ENCODE measurements at places on chromosomes 11 and 22. TPM values are rescaled to one million over a fixed set of nuclear protein-coding genes. Genes with fewer than 3 reads are reported as not detected.
A peak's percentile ranks its signal among the peaks of the same experiment; 100 is the strongest.

- no peak for DNase-seq
Measured at GRCh38 chr11:19391652-19392051, 150.9 kb upstream of the E2F8 start.

DNA sequence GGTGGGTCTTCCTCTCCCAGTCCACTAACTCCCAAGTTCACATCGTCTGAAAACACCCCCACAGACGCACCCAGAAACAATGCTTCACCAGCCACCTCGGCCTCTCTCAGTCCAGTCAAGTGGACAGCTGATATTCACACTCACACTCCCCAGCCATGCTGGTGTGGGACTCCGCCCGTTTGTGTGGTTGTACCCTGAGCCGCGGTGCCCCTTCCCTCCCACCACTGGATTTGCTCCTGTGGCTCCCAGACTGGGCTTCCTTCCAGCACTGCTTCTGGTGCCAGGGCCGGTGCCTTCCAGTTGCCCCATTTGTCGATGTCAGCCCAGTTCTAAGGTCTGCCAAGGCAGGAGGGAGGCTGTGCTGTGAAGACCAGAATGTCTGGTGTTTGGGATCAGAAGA, 37.9 kb upstream of the PLET1 start:
- DNase-seq, result no peak

DNA sequence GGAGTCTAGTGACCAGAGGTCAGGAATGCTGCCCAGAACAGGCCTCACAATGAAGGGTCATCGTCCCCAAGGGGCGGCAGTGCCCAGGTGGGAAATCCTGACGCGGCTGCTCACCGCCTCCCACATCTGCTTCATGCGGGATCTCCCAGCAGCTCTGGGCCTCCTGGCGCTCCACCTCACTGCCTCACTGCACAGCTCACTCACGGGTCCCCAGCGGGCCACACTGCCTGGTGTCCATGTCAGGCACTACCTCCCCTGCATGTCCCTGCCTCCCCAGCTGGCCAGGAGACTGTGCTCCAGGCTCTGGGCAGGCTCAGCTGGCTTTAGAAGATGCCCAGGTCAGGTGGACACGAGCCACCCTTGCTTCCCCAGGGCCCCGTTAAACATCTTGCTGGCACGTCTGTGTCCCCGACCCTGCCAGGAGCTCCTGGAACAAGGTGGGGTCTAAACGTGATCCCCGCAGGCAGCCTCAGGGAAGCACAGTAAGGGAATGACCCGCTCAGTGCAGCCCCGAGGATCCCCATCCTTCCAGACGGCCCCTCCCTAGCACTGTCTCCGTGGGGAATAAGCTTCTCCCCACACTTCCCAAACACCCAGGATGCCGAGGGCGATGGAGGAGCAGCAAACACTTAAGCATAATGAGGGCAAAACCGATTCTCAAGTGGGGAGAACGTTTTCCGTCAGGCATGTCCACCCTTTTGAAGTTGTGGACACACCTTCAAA, 93.2 kb downstream of the TRMU start:
- no peak for DNase-seq

DNA sequence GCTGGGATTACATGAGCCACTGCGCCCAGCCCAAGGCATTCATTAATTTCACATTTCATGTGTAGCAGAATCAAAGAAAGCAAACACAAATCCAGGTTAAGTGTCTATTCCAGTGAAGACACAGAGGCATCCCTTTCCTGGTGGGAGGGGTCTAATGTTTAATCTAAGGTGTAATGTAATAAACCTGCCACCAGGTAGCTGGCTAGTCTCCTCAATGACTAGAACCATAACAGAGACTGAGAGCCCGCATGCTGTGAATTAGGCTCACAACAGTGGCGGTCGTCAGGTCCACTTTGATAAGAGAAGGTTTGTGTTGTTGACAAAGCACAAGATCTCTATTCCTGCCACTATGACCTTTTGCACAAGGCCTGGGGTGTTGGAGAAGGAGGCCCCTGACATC, 64.2 kb upstream of the ADA2 start:
- no peak for DNase-seq

DNA sequence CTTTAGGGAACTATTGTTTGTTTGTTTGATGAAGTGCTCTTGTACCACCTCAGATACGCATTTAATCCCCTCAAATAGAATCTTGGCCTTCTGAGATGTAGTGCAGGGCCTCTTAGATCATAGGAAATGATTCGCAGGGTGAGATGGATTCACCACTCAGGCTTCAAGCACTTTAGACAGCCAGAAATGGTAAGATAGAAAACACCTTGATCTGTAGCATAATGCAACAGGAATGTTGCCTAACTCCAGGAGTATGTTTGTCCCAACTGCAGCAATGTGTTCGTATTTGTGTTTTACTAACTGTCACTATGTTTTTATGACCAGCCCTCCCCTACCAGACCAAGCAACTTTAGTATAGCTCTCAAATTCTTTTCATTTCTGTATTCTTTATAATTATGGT, 761.2 kb downstream of the NELL1 start:
- DNase-seq, result no peak

DNA sequence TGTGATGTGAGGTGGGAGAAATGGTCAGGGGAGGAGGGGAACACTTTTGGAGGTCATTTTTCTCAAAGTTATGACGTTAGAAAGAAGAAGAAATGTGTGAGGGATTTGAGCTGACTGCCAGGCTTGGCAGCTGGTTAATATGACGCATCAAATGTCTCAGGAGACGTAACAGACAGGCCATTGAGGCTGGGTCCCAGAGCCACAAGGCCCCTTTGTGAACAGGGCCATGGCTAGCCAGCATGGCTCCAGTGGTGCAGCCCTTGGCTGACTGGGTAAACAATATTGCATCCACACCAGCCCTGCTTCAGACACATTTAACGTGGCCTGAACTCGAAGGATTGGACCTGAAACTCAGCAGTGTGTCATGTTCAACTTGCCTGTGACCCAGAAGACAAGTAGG, 34.3 kb downstream of the AMOTL1 start:
- no peak for DNase-seq

DNA sequence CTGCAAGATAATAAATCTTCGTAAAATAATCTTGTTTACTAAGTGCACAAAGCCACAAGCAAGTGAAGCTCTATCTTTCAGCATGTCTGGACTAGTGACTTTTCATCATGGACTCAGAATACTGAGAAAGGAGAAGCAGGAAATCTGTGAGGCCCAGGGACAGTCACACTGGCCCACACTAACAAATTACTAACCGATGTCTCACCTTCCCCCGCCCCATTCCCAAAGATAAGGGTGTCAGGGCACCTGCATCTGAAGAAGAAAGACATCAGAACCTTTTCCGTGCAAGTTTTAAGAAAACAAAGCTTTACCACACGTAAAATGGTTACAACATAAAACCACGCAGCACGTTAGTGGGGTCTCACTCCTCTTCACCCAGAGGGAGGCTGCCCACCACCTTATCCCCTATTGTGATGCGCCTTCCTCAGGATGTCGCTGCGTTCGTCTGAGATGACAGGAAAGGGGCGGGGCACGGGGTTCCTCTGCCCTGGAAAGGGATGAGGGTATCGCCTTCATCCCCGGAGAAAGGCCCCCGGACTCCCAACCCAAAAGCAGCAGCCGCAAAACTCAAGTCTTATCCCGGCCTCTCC, 616 bp downstream of the BTBD10 start:
- no peak for DNase-seq

DNA sequence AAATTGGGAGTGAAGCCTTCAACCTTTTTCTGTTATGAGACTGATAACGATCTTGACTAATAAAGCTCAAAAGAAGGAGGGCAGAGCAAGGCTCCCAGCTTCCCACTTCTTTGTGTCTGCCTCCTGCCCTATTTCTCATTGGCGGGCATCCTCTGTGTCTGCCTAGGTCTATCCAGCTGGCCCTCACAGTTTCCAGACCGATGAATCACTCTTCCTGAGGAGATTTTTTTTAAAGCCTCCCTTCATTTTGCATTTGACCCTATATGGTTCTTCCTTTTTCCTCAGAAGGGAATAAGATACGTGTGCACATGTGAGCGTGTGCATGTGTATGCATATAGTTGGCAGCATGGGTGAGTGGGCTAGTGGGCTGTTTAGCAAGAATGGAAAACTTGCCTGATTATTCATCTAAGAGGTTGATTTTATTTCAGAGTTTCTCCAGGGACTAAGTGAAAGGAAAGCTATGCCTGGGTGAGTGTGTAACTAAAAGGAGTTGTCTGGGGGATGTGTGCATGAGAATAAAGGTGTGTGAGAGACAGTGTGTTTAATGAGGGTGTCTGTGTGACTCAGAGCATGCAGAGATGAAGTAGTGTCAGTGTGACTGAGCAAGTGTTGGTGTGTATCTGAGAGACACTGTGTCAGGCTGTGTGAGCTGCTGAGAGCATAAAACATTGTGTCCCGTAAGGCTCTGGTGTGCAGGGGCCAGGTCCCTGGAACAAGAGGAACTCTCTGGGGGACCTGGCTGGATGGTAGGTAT, 12.2 kb downstream of the PHLDB1 start:
- DNase-seq, result peak; percentile 28

DNA sequence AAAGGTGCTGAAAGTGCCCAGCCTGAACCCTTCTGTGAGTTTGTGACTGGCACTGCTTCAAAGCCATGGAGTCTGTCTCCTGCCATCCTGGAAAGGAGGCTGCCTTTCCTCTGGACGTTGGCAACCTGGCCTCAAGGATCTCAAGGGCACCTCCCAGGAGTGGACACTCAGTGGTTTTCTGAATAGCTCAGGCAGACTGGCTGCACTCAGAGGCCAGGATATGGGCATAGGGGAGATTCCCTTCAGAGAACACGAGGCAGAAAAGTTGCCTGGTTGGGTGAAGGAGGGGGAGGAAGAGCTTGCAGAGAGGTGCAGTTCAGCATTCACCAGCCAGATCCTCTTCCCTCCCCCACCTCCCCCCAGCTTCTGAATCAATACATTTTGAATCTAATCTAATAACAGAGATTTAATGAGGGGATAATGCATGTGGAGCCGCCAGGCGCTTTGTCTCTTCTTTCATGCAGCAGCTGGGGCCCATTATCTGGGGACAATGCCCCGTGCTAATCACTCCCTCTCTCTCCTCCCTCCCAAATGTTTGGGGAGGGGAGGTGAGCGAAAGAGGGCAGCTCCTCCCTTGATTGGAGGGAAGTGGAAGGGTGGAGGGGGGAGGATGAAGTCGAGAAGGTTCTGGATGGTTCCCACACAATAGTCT, 17.7 kb downstream of the HTR3A start:
- DNase-seq, result no peak

GRCh38 chr11:121740902-121741301, 288.1 kb upstream of the SORL1-AS1 start:
- DNase-seq, result no peak

DNA sequence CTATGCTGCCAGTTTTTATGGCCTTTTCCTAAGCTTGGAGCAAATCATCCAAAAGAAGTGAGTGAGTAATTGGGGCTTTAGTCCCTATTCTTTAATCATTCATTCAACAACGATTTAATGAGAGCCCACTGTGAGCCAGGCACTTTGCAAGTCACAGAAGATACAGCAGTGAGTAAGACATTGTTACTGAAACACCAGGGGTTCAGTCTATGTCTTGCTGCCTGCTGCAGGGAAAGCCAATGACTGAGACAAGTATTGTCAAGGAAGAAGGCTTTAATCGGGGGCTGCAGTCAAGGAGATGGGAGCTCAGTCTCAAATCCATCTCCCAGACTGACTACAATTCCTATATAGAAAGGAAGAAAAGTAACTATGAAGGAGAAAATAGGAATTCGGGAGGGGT, 228.3 kb downstream of the FAM181B start:
- no peak for DNase-seq

DNA sequence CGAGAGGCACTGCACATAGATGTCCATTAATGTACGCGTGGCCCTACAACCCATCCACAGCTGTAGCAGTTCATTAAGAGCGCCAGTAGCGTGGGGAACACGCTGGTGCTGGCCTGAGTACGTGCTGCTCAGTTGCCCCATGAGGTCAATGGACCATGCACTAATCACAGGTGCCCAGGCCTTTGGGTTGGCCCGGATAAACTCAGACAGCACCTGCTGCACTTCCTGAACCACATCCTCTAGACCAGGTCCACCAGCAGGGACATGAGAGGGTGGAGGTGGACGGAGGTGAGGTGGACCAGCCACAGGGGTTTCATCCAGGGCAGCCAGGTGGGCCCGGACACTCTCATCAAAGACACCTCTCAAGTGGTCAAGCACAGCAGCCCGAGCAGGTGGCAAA, 3.1 kb upstream of the GANAB start:
- no peak for DNase-seq

DNA sequence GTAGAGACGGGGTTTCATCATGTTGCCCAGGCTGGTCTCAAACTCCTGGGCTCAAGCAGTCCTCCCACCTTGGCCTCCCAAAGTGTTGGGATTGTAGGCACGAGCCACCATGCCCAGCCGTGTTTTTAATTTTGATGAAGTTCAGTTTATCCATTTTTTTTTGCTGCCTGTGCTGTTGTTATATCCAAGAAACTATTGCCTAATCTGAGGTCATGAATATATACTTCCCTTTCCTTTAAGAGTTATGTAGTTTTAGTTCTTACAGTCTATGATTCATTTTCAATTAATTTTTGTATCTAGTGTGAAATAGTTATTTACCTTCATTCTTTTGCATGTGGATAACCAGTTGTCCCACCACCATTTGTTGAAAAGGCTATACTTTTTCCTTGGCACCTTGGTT, 50.3 kb upstream of the SORL1-AS1 start:
- no peak for DNase-seq

DNA sequence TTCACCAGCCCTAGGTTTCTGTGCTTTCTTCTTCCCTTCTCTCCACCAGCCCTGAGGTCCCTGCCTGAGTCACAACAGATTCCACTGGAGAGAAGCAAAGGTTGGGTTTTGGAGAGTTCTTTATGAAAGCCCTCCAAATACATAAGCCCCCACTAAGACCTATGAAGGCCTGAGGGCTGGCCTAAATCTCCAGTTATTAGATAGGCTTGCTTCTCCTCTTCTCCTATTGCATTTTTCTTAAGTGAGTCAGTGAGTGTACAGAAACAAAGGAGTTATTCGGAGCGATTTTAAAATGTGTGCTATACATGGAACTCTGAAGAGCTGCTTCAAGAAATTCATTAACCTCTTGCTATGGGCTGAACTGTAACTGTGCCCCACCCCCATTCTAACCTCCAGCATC, 1057.3 kb downstream of the OPCML start:
- no peak for DNase-seq

GRCh38 chr11:115626414-115626813, 122.2 kb upstream of the CADM1 start:
- no peak for DNase-seq

DNA sequence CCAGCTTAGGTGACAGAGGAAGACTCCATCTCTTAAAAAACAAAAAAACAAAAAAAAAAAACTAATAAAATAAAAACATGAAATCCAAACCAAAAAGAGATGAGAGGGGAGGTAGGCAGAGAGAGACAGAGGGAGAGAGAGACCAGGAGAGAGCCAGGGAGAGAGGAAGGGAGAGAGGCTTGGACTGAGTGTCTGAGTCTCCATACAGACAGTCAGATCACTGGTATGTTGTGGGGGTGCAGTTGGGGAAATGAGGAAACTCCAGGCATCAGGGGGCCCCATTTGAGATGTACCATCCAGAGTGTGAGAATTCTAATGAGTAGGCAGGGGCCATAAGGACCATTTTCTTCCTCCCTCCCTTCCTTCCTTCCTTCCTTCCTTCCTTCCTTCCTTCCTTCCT, 53.1 kb upstream of the SEPTIN5 start:
- DNase-seq, result no peak

- DNase-seq, result no peak
Measured at GRCh38 chr11:27604416-27604815, 95.8 kb downstream of the BDNF start.

IGLL5 gene
- 1.7 TPM for polyA plus RNA-seq

PHLDA2 gene
- 4.4 TPM for polyA plus RNA-seq

SLC5A12 gene
- polyA plus RNA-seq, result 0.02 TPM

OR52B6 gene
- not detected for polyA plus RNA-seq

RAB6A gene
- 55.9 TPM for polyA plus RNA-seq

LUZP2 gene
- 0.04 TPM for polyA plus RNA-seq

USP28 gene
- 25.2 TPM for polyA plus RNA-seq

SLC16A8 gene
- polyA plus RNA-seq, result not detected

APOA1 gene
- 10.8 TPM for polyA plus RNA-seq

TMPRSS4 gene
- polyA plus RNA-seq, result not detected
